Karpas-422 (cell line): ENCODE measurements at places on chromosomes 4 and X.

DNA sequence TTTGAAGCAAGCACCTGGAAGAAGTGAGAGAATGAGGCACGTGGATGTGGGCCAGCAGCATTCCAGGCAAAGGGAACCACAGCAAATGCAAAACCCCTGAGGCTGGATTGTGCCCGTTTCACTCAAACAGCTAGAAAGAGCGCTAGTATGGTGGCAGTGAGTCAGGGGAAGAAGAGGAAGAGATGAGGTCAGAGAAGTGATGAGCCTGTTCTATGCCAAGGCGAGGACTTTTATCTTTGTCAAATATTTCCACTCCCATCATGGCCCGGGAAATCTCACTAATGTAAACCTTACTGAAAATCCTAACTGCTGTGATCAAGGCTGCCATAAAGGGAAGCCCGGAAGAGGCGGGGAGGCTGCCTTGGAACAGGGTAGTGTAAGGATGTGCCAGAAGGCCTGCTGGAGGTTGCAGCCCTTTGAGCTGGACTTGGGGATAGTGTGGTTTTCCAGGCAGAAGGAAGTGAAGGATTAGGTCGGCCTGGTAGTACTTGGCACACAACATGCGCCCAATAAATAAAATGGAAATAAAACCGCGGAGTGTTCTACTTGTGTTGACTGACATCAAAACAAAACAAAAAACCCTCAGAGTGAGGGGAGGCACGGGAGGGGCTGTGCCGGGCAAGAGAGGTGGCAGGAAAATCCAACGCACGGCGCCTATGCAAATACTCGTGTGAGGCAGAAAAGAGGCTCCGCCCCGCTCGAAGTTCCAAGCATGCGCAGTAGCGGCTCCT is 1.2 kb upstream of the CDK16 start:
- peak; percentile 59 for DNase-seq

GRCh38 chr4:82360298-82361177 is 13.3 kb downstream of the HNRNPD start:
- DNase-seq, result peak; percentile 49

GRCh38 chrX:150303386-150304097 is 59.6 kb upstream of the MAMLD1 start:
- no peak for DNase-seq

DNA sequence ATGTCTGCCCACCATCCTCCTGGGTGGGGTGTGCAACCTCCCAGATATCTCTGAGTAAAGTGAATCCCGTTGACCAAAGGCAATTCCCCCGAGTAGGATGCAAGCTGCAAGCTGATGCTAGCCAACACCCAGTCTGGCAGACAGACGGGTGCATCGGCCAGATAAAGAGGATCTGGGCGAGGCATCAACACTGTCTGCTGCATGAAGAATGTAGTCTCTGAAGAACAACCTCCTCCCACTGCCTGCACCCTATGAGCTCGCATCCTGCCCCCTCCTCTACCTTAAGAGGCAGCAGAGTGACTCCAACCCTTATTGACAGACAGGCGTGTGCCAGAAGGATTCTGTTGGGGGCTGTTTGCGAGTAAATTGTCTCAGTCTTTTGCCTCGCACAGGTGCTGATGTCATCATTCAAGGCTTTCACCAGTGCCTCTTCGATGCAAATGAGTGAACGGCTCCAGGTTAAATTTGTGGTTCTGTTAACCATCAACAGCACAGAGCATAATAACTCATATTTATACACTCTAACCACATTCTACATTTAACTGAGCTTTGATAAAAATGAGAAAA is 546.9 kb downstream of the BCOR start:
- DNase-seq, result no peak

- DNase-seq, result no peak
Observed at GRCh38 chrX:25537699-25538098, 521.9 kb upstream of the ARX start.

- DNase-seq, result no peak
Observed at GRCh38 chr4:38132107-38132673, 172.0 kb downstream of the PTTG2 start.

- DNase-seq, result no peak
Observed at GRCh38 chr4:118955515-118955914, 66.9 kb downstream of the SYNPO2 start.

DNA sequence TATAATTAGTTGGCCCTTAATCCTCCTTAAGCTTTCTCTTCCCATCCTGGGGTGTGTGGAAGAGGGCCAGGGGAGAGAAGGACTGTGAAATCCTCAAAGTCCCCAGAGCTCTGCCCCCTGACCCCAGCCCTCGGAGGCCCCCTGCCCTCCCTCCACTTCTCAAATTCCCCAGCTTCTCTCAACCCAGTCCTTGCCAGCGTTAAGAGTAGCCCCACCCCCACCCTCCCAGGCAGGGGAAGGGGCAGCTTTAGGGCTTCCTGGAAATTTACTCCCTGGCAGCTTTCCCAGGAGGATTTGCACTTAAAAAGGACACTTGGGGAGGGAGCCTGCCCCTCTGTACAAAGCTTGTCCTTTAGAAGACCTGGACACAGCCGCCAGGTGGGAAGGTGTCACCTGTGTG is 11.8 kb upstream of the CD40LG start:
- no peak for DNase-seq

- no peak for DNase-seq
Observed at GRCh38 chr4:147963839-147964238, 232.0 kb downstream of the ARHGAP10 start.

GRCh38 chr4:102868153-102868780 is 525 bp upstream of the CISD2 start:
- DNase-seq, result peak; percentile 62

GRCh38 chr4:83639849-83640493 is 104.1 kb downstream of the GPAT3 start:
- peak; percentile 74 for DNase-seq

DNA sequence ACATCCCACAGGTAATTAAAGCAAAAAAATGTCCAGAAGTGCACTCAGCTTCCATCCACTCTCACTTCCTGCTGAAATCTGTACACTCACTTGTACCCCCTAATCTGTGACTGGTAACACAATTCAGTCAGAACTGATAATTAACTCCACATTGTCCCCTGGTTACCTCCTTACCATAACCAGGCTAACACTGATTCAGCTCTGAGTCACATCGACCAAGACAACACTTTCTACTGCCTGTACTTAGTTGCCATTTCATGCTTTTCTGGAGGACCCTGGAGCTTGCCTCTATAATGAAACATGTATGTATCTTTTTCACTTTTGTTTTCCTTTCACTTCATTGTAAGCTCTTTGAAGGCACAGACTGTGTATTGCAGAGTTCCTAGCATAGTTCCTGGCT is 130.9 kb upstream of the GABRG1 start:
- no peak for DNase-seq

- no peak for DNase-seq
Observed at GRCh38 chr4:40874331-40874730, 124.6 kb downstream of the NSUN7 start.

- no peak for DNase-seq
Observed at GRCh38 chrX:69366183-69366582, 137.9 kb upstream of the NALF2 start.

DNA sequence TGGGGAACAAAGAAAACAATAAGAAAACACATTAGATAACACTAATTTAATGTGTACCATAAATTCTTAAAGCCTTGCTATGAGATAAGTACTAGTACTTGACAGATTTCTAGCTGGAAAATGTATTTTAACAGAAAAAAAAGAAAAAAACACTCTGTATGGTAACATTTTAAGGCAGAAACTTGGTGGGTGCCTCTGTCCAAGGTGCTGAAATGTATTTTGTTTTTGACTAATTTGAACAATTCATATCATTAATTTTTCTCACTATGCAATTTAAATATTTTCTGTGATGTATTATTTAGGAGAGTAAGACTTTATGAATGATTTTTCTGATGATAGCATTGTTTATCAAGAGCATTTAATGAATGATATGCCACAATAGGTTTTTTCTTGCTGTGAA is 107.5 kb downstream of the GABRG1 start:
- no peak for DNase-seq

DNA sequence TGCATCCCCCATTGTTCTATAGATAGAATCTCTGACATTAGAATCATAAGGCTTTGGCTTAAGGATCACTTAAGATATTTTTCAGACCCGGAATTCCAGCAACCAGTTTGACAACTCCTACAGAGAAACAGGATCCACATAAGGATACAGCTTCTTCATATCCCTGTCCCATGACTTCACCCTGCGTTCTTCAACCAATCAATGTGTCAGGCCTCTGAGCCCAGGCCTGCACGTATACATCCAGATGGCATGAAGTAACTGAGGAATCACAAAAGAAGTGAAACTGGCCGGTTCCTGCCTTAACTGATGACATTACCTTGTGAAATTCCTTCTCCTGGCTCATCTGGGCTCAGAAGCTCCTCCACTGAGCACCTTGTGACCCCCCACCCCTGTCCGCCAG is 85.1 kb downstream of the MFAP3L start:
- DNase-seq, result no peak
